ENCODE measurements at places on chromosomes 7 and 10.

- no peak for DNase-seq
These were observed 17.4 kb upstream of the TSPAN33 start for GRCh38 chr7:129127154-129127553.

GRCh38 chr10:102452672-102453340, 1.5 kb upstream of the C10orf95 start:
- no peak for DNase-seq

DNA sequence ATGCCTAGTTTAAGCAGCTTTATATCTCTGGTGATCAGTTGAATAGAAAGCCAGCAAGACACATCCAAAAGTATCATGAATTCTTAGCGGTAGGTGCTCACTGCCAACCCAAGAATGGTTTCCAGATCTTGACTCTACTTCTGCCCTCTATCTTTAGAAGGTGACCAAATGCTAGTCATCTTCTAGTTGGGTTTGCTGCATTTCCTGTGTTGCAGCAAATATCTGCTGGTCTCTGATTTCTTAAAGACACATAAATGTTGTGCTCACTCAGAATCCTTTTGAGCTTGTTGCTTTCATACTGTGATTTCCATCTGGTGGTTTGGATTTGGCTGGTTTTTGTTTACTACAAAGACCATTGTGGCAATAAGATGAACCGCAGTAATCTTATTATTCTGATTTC, 2.2 kb downstream of the CDC123 start:
- DNase-seq = no peak

GRCh38 chr7:30133736-30134610, 813 bp upstream of the MTURN start:
- no peak for DNase-seq
